ENCODE measurements at places on chromosomes 5 and 9.
A peak's percentile ranks its signal among the peaks of the same experiment; 100 is the strongest.

GRCh38 chr5:15085671-15086070 is 214.1 kb upstream of the ANKH start:
- DNase-seq: no peak

- no peak for DNase-seq
Measured at GRCh38 chr5:149453618-149454415, 74.7 kb upstream of the IL17B start.

- DNase-seq: no peak
Measured at GRCh38 chr5:150653762-150654556, 7.1 kb upstream of the MYOZ3 start.

GRCh38 chr5:87413343-87413645 is 564 bp upstream of the CCNH start:
- no peak for DNase-seq

GRCh38 chr9:116323571-116323970 is 170.0 kb downstream of the PAPPA start:
- DNase-seq: no peak

GRCh38 chr5:94244921-94245320 is 373.5 kb downstream of the KIAA0825 start:
- DNase-seq: no peak

DNA sequence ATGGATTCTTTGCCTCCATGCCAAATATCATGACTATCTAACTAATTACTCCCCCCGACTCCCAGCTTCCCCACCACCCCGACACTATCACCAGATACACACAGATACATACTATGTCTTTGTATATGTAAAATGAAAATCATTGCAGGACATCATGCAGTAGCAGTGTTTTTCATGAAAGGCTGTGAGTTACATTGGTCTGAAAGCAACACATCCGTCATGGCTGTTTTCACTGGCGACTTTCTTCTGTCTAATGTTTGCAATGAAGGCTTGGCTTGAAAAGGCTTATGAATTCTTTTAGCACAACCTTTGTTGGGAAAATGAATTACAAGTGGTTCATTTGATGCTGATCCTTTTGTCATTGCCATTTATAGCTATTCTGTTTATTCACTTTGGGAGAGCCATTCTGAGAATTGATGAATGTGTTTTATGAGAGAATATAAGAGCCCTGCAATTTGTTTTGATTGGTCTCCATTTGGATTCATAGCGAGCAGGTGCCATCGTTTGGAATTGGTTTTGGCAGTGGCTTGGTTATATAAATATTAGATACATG is 103.4 kb downstream of the PIP5K1B start:
- DNase-seq: peak; percentile 64

- no peak for DNase-seq
Measured at GRCh38 chr9:31848505-31849285, 535.7 kb upstream of the ACO1 start.

DNA sequence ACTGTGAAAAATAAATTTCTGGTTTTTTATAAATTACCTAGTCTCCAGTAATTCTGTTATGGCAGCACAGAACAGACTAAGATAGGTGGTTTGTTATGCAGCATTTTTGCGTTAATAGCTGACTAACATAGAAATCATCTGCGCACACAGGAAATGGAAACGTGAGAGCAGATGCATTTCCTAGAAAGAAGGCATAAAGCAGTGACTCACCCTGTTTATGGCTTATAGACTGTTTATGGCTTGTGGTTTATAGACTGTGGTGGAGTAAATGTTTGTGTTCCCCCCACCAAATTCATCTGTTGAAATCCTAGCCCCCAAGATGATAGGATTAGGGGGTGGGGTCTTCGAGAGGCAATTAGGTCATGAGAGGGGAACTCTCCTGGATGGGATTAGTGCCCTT is 18.3 kb upstream of the OSMR start:
- no peak for DNase-seq

DNA sequence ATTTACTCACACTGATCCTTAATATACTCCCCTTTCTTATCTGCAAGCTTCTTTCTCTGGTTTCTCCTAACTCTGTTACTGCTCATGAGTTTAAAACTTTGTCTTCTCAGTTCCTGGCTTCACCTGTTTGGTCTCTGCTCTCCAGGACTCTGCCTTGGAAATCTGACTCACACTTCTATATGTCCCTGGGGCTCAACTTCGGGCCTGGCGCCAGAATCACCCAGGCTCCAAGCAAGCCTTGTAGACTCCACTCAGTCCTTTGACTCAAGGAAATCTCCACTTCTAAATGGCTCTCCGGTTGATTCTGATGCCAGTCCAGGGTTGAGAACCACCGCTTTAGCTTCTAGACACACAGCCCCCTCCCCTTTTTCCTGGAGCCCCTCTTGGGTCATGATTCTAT is 57.8 kb downstream of the TMC1 start:
- DNase-seq: no peak

- DNase-seq: no peak
Measured at GRCh38 chr9:2727966-2728613, 10.8 kb downstream of the KCNV2 start.

- DNase-seq: no peak
Measured at GRCh38 chr5:83337453-83338035, 134.0 kb upstream of the VCAN start.

- no peak for DNase-seq
Measured at GRCh38 chr9:90870621-90871326, 69.2 kb downstream of the SYK start.
